ENCODE measurements at places on chromosomes 3 and 15.

GRCh38 chr3:143234526-143234925 lies 115.0 kb downstream of the CHST2 start:
- no peak for ATAC-seq

DNA sequence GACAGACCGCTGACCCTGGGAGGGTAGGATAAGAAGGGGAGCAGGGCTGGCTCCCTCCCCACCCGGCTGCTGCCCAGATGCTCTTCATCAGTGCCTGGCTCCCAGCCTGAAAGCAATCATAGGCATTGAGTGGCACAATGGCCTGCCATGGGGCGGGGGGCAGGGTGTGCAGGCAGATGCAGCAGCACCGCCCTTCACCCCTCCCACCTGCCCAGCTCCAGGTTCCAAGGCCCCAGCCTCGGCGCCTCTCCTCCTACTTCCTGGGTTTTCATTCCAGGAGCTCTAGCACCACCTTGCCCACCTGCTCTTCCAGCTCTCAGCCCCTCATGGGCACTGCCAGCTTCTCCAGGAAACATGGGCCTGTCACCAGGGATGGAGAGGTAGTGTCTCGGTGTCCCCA lies 101.7 kb downstream of the MEGF11 start:
- peak; percentile 19 for ATAC-seq

DNA sequence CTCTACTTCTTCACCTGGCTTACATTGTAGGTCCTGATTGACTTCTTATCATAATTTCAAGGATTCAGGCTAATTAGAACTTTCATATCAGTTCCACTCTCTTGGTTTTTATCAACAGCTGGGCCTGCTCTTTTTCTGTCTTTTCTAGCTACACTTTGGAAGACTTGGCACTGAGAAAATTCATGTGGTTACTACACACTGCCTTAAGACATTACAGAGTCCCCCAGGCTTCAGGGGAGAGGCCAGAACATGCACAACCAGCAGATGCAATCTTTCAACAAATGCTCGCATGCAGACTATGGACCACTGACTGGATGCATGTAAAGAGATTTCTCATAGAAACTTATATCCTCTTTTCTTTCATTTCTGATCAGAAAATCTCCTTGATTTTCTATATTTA lies 423.5 kb downstream of the TUSC7 start:
- no peak for ATAC-seq

GRCh38 chr3:149727656-149728055 lies 24.6 kb downstream of the COMMD2 start:
- ATAC-seq, result peak; percentile 6

GRCh38 chr3:180548050-180548449 lies 53.9 kb upstream of the TTC14 start:
- no peak for ATAC-seq

DNA sequence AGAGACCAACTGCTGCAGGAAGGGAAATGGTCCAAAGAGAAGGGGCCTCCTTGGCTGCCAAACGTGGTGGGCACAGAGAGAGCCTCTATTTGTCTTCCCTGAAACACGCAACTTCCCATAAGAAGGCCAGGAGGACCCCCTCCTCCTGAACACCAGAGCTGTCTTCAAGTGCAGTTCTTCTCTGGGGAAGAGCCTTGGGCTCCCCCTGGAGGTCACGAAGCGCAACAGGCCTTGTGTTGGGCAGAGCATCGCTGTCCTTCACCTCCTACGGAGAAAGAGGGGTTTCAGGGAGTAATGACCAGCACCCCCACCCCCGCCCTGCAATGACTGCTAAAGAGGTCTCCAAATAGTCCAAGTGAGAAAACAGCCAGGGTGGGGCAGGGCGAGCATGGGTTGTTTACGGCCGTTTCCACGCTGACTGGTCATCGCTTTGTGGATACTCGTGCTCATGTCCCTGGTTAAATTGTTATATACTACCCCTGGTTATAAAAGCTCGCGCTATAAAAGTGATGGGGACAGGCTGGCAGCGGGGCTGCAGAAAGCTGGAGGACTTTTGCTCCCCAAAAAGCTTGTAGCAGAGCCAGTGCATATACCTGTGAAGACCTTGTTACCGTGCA lies 397.5 kb upstream of the ATP10A start:
- ATAC-seq, result no peak

GRCh38 chr3:140164922-140165590 lies 230.1 kb downstream of the CLSTN2 start:
- ATAC-seq, result no peak

DNA sequence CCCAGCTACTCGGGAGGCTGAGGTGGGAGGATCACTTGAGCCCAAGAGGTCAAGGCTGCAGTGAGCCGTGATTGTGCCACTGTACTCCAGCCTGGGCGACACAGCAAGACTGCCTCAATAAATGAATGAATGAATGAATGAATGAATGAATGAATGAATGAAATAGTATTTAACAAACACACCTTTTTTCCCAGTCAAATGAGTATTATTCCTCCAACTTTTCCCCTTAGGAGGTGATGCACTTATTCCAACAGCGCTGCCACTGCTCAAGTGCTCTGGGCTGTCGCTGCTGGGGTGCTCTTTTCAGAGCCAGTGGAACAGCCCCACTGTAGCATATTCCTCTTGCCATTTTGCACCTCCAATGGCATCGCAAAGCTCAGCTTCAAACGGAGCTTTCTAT lies 66.8 kb upstream of the RAD18 start:
- no peak for ATAC-seq

- no peak for ATAC-seq
Observed at GRCh38 chr15:58947179-58947578, 13.7 kb upstream of the SLTM start.

DNA sequence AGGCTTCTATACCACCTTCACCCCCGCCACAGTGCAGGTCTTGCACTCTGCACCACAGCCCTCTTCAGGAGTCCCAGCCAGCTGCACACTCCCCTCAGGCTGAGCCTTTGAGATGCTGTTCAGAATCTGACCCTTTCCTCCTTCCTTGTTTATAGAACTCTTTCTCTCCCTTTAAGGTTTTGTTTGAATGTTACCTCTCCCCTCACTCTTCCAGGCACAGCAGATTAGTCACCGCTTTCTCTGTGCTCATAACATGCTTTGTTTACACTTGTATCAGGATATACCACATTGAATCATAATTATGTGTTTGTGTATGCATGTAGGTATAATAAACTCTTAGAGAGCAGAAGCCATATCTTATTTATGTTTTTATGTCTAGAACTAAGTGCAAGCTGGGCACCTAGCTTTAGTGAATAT lies 168.4 kb upstream of the BCL6 start:
- peak; percentile 67 for ATAC-seq

All from activated T-helper 17 cell treated with anti-CD3 and anti-CD28 coated beads, Interleukin-2, amount 50 U/mL, for 72 hours (primary cell).